ENCODE measurements at places on chromosomes 1 and 21.

DNA sequence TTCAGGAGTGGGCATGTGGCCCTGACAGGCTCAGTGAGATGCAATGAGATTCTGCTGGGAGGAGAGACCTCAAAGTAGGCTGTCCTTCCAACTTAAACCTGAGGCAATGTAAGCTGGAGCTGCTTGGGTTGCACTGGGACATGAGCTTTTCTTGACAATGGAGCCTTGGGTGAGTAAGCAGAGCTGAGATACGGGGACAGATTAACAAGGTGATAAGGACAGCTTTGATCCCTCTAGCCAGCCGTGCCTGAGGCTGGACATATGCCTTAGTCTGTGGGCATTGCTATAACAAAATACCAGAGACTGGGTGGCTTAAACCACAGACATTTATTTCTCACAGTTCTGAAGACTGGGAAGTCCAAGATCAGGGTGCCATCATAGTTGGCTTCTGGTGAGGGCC lies 18.3 kb upstream of the NGF start:
- DNase-seq, result no peak

GRCh38 chr1:34019741-34020552 lies 145.1 kb downstream of the CSMD2 start:
- no peak for DNase-seq

DNA sequence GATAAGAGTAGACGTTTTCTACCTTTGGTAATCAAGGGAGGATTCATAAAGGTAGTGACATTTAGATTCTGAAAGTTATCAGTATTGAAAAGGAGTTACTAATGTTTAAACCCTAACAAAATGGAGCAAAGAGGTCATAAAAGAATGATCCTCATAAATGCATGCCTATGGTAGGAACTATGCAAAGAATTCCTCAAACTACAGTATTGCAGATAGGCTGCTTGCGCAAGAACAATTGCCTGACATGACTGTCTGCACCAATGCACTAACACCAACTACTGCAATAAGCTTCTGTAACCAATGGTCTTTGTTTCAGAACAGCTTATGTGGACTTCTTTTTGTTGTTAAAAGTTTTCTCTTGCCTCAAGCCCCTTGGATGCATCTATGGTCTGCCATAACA lies 597.3 kb upstream of the ADGRL4 start:
- no peak for DNase-seq

DNA sequence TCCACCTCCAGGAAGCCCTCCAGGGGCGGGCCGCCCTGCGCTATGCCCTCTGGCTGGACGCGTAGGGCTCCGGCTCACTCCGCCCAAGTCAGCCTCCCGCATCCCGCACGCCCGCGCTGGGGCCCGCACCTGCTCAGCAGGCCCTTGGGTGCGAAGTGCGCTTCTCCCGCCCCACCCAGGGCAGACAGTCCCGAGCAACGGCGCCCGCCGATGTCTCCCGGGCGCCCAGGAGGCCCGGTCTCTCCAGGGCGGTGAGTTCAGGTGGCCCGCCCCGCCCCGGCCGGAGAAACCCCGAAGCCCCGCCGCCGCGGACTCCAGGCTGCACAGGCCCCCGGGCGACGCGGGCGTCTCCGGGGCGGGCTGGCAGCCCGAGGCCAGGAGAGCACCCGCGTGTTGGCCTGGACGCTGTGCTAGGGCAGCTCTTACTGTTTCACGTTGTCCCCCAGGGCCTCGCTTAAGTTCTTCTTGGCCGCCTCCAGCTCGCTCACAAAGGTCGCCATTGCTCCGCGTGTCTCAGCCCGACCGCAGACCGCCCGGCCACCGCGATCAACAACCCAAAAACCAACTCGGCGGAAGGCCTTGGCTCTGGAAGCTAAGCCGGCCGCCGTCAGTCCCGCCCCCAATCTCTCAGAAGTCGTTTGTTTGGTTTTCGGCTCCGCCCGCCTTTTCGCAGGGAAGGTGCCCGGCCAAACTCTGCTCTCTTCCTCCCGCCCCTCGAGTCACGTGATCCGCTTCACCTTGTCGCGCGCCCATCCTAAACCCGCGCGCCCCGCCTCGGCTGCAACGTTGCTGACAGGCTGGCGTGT lies at the start of gene TADA1:
TADA1 (minus strand) TSS at position 531 of the 806 bp plus-strand sequence; CDS start at position 500, 31 bp downstream.
- DNase-seq, result peak; percentile 99

- DNase-seq, result peak; percentile 41
These were observed 36.1 kb upstream of the RUNX3 start for GRCh38 chr1:24966121-24966723.

DNA sequence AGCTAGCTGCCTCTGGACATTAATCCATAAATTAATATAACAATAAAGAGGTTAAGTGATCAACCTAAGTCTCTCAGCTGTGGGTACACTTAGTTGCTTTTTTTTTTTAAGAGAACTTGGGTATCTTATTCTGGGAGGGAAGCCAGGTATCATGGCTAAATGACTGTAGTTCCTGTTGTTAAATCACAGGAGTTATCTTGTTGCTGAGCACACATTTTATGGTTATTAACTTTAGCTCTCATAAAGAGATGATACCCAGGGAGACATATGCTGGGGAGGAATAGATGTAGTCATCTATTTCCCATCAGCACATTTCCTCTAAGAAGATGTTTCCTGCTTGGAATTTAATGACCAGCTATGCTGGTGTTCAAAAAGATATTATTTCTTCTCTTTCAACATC lies 227.8 kb downstream of the PTGER3 start:
- DNase-seq, result no peak
